ENCODE measurements at places on chromosomes 2 and 18.

DNA sequence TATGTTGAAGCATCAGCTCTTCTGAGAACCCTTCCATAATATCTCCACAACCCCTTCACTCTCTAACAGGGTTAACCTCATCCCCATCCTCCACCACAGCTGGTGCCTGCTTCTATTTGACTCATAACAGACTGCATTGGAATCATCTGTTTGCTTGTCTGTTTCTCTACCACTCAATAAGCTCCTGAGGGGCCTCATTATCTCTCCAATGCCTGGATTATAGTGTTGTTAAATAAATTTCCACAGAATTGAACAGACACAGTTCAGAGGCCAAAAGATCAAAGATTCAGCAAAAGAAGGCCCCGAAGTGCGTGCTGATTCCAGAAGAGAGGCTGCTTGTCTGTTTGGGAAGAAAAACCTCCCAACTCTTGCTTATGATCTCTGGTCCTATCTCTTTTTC lies 33.7 kb upstream of the FAM98A start:
- no peak for DNase-seq

- no peak for DNase-seq
Measured at GRCh38 chr18:63346031-63346430, 21.0 kb downstream of the KDSR start.

- peak; percentile 37 for DNase-seq
Measured at GRCh38 chr2:45412754-45413379, 198.2 kb downstream of the SRBD1 start.

- DNase-seq: no peak
Measured at GRCh38 chr2:237866101-237866621, 6.7 kb downstream of the RAMP1 start.

GRCh38 chr2:149076863-149077412 lies 38.4 kb downstream of the LYPD6B start:
- no peak for DNase-seq

DNA sequence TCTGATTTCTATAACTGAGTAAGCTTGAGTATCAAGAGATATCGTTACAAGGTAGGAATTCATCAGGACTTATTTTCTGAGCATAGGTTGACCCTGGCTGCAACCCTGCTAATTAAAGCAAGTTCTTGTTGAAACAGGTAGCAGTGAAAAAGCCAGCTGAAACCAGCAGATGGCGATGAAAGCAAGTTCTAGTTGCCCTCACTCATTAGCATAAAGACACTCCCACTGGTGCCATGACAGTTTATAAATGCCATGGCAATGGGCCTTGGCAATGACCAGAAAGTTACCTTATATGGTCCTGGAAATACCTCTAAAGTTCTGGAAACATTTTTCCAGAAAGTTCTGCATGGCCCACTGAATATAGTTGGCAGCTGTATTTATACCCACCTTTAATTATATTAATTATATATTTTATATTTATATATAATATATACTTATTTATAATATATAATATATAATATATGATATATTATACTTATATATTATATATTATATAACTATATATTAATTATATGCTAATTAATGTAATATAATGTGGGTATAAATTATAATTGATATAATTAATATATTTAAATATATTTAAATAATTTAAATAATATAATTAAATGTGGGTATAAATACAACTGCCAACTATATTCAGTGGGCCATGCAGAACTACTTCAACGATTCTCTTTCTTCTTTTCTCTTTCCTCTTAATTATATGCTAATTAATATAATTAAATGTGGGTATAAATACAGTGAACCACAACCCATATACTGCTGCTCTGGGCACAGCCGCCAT lies 188.0 kb downstream of the CDH7 start:
- peak; percentile 80 for DNase-seq

Data from iPS DF 6.9 (cell line).